ENCODE measurements at places on chromosomes 4 and X.

GRCh38 chrX:111262086-111262485 lies 8.2 kb downstream of the CAPN6 start:
- DNase-seq, result no peak

DNA sequence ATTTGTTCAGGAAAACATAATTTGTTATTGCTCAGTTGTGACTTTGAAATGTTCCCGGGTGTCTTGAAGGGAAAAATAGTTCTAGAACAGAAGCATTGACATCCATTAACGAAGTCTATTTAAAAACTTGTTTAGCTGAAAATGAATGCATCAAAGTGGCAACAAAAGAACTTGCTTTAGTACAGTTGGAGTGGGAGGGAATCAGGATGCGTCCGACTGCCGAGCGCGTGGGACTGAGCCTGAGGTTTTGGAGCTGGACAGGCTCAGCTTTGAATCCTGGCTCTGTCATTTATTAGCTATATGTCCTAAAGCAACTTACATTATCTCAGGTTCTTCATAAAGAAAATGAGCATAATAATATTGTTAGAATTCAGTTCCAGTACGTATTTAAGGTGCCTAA lies 9.0 kb upstream of the ERVMER34-1 start:
- no peak for DNase-seq

GRCh38 chrX:54530357-54530900 lies 410 bp downstream of the GNL3L start:
- DNase-seq, result no peak

- DNase-seq, result no peak
These were observed 103.5 kb upstream of the NOCT start for GRCh38 chr4:138911909-138912703.

GRCh38 chr4:59126159-59126558 lies 2016.0 kb upstream of the IGFBP7 start:
- DNase-seq, result no peak

DNA sequence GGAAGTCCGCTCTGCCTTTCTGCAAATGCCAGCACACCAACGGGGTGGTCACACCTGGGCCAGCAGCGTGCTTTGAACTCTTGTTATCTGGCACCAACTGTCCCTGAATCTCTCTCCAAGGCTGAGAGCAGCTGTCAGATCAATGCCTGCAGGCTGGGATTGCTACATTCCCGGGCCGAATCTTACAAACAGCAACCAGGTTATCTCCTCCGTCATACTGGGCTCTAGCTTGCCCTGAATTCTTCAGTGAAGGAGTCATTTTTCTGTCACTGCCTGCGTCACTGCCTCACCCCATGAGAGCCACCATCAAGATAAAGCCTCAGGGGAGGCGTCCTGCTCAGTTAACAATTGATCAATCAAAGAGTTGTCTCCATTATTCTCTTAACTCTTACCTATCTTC lies 329.4 kb upstream of the PPARGC1A start:
- DNase-seq, result no peak

DNA sequence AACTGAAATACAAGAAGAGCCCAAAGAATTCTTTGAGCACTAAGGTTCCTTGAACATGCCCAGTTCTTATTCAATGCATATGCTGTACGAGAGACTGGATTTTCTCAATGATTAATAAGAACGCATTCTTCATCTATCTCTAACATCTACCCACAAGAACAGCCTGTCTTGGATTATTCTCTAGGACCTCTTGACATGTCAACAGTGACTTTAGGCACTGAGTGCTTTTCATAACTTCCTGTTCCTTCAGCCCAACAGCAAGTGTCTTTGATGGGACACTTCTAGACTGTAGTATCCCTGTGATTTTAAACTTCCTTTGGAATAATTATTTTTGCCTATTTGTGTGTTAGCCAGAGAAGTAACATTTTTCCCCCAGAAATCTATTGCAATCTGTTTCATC lies 69.3 kb downstream of the OPHN1 start:
- DNase-seq, result no peak

GRCh38 chr4:71648923-71649322 lies 135.0 kb downstream of the GC start:
- DNase-seq, result no peak

DNA sequence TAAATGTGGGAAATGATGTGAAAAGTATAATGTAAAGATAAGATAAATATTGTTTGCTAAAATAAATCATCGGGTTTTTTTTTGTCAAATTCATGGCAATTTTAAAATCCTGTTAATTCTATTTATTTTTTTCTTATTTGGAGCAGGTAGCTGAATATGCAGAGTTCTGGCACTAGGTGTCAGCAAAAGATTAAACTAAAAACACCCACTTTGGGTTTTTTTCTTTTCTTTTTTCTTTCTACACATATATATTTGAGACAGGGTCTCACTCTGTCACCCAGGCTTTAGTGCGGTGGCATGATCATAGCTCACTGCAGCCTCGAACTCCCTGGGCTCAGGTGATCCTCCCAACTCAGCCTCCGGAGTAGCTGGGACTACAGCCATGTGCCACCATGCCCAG lies 6.9 kb upstream of the RAP2C start:
- no peak for DNase-seq

GRCh38 chr4:6019316-6020263 lies 1.4 kb upstream of the C4orf50 start:
- DNase-seq, result no peak

DNA sequence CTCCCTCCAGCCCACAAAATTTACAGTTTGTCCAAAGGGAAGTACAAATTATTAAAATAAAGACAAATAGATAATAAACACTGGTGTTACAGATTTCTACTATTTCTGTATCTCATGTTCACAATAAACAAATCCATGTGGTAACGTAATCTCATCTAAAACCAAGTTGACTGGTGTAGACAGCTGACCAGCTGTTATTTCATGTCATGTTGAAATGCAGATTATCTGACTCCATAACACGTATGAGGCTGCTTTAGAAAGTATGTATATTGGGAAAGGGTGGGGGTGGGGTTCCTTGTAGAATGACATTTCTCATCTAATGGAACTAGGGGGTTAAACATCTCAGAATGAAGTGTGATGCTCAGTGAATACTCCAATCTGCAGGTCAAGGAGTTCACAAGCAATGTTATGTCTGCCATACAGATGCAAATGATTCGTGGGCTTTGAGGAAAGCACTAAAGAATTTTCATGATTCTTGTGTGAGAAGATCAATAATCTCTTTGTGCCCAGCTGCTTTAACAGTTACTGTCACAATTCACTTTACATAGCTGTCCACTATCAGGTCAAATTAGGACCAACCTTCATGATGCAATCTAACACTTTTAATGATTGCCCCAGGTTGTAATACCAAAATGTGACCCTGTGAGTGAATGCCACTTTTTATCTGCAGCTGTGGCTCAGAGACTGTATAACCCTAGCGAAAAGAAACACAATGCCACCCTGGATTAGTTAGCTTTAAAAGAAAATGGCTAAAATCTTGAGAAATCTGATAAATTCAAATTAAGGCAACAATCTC lies 114.0 kb downstream of the ENOX2 start:
- no peak for DNase-seq

DNA sequence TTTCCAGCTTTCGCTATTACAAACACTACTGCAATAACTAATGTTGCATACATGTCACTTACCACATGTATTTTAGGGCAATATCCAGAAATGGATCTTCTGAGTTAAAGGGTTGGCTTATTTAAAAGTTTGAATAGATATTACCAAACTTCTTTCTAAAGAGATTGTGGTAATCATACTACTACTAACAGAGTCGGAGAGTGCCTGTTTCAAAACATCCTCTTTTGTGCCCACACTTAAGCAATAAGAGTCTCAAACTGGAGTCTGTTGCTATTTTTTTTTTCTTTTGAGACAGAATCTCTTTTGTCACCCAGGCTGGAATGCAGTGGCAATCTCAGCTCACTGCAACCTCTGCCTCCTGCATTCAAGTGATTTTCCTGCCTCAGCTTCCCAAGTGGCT lies 35.8 kb downstream of the FGFBP1 start:
- DNase-seq, result no peak

DNA sequence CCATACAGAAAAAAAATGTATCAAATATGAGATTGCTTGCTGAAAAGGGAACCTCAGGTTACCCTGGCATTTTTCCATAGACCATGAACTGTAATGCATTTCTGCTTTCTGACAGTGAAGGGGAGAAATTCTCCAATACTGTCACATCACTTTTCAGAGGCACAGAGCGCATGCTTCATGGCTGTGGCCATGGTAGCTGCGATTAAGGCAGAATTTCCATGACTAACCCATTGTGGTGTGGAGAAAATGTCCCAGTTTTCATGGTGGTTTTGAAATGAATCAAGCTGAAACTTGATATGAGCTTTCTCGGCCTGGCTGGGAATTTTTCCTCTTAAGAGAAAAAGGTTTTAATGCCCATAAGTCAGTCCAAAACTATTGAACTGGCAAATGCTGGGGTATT lies 39.5 kb upstream of the MAP3K15 start:
- DNase-seq, result peak; percentile 23

DNA sequence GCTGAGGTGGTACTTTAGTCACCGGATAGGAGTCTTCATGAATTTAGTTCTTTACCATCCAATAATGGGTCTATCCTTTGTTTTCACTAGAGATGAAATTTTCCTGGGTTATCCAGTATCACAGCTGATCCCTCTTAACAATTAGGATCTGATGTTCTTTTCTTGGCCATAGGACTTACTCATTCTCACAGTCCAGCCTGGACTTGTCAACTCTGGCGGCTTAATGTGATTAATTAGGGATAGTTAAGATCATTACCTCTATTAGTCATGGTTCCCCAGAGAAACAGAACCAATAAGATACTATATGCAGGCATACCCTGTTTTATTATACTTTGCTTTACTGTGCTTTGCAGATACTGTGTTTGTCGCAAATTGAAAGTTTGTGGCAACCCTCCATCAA lies 272.7 kb upstream of the FAT4 start:
- DNase-seq, result no peak

DNA sequence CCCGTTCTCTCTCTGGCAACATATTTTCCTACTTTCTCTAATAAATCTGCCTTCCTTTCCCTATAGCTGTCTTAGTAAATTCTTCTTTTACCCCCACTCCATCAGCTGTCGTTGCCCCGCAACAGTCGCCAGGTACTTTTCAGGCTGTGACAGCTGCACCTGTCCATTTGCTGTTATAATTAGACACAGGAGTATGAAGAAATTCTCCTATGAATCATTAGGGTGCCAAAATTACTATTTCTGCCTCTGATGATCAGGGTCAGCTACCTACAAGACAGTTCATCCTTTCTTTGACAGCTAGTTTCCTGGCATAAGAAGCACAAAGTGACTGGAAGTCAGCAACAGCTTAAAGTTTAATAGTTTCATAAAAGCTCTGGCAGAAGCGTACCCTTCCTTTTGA lies 19.5 kb upstream of the GALNTL6 start:
- no peak for DNase-seq

DNA sequence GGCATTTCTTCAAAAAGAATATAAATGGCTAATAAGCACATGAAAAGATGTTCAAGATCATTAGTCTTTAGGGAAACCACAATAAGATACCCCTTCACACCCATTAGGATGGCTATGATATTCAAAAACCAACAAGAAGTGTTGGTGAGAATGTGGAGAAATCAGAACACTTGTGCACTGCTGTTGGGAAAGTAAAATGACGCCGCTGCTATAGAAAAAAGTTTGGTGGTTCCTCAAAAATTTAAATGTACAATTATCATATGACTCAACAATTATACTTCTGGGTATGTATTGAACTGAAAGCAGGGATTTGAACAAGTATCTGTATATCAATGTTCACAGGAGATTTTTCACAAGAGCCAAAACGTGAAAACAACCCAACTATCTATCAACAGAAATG lies 29.4 kb upstream of the NEUROG2 start:
- no peak for DNase-seq
